ENCODE measurements at places on chromosomes 11 and 22.

DNA sequence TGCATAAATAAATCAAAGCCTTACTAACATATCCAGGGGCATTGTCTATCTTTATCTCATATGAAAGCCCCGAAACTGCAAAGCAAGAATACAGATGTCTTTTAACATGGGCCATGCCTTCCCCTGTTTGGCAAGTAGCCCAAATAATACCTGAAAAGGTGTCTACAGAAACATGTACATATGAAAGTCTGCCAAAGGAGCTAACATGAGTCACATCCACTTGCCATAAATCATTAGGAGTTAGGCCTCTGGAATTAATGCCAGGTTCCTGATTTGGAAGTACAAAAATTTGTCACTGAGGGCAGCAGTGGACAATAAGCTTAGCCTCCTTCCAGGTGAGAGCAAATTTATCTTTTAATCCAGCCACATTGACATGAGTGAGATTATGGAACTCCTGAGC is 85.5 kb upstream of the PGR start:
- DNase-seq = no peak

- DNase-seq = peak; percentile 75
These were observed at the start of gene KCTD17 for GRCh38 chr22:37051391-37052385. TSS of gene KCTD17 (plus strand) at chr22:37051742. CDS start at chr22:37051761, 19 bp downstream.

GRCh38 chr11:19790831-19791552 is 78.4 kb downstream of the NAV2 start:
- no peak for DNase-seq

GRCh38 chr11:103862094-103862801 is 174.2 kb upstream of the DDI1 start:
- peak; percentile 4 for DNase-seq

GRCh38 chr22:44618400-44618799 is 83.6 kb upstream of the PRR5 start:
- DNase-seq = no peak

- no peak for DNase-seq
These were observed 8.7 kb upstream of the BARX2 start for GRCh38 chr11:129366737-129367597.

DNA sequence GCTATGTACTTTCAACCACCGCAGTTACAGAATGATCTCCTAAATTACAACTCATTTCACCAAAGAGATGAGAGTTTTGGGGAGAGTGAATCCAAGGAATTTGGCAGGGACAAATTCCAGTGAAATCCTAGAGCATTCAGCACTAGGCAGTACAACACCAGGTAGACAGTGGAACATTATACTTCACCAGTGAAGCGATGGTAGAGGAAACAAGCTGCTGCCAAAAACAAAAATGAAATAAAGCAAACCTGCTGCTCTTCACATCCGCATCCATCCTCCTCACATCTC is 16.9 kb downstream of the SMCO4 start:
- DNase-seq = no peak

- DNase-seq = no peak
These were observed 872.0 kb downstream of the BRD1 start for GRCh38 chr22:48955351-48956311.

- no peak for DNase-seq
These were observed 24.1 kb upstream of the CELSR1 start for GRCh38 chr22:46561435-46561905.

DNA sequence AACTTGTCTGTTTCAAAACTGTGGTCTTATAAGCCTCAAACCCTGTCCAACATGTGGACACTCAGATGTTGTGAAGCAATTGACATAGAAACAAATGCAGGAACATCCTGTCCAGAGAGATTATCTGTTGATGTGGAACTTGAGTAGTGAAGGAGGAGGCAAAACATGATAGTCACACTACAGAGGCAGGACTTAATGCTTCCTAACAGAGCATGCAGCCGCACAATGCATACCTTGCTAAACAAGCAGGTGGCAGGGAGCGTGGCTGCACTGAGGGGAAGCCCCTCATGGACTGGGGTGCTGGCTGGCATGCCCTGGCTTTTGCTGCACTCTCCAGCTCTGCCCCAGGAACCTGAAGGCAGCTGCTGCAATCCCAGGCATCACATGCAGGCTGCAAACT is 5.3 kb downstream of the C22orf39 start:
- DNase-seq = no peak

DNA sequence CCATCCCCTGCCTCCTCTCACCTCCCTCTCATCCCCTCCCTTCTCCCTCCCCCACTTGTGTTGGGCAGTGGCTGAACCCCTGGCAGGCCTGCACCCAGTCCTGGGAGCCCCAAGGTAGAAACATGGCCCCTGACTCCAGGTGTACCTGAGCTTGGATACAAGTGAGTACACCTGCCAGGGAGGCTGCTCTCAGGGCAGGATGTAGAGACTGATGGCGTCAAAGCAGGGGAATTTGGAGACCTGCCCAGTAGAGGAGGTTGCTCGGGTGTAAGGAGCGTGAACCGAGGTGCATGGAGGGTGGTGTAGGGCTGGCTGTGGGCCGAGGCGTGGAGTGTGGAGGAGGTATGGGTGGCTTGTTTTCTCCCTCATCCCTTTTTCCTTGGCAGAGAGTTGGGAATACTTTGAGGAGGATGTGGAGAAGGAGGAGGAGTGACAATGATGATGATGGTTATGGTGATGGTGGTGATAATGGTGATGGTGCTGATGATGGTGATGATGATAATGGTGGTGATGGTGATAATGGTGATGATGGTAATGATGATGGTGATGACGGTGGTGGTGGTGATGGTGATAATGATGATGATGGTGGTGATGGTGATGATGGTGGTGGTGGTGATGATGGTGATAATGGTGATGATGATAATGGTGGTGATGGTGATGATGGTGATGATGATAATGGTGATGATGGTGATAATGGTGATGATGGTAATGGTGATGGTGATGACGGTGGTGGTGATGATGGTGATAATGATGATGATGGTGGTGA is 12.3 kb downstream of the MRGPRG start:
- DNase-seq = no peak

- no peak for DNase-seq
These were observed 129.3 kb upstream of the FGF3 start for GRCh38 chr11:69948256-69949141.

DNA sequence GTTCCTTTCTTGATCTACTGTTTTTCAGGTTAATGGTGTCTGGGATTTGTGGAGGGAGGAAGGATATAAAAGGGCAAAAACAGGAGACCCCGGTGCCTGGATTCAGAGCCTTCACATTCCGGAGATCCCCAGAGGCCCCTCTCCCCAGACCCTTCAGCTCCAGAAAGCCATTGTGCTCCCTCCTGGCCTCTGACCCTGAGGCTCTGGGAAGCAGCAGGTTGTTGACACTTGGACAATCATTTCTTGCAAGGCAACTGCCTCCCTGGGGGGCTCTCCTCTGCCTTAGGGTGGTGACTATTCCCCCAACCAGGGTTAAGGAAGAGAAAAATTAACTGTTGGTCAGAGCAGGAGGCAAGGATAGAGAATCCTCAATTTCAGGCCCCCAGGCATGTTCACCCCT is 86.9 kb upstream of the NNMT start:
- DNase-seq = no peak

DNA sequence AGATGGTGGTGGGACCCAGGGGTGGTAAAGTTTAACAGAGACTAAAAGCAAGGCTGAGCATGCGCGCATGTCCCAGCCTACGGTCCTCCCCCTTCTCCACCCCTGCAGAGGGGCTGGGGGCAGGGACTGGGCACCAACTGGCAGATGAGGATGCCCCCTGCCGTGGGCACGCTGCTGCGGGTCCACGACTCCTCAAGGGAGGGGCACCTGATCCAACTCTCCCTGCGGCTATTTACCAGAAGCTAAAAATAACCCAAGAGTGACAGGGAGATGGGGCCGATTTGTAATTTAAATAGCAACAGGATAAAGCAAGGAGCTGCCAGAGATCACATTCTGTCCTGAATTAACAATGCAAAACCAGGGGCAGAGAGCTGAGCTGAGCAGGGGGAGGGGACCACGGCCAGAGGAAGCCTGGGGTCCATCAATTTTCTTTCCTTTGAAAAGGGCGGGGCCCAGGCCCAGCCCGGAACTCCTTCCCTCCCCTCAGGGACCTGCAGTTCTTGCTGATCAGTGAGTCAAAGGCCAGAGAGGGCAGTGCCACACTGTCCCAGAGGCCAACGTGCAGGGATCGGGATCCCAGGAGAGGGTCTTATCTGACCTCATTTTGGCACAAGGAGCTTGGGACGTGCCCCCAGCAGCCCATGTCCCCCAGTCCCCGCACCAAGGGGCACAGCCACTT is 8.1 kb upstream of the DGKZ start:
- no peak for DNase-seq

DNA sequence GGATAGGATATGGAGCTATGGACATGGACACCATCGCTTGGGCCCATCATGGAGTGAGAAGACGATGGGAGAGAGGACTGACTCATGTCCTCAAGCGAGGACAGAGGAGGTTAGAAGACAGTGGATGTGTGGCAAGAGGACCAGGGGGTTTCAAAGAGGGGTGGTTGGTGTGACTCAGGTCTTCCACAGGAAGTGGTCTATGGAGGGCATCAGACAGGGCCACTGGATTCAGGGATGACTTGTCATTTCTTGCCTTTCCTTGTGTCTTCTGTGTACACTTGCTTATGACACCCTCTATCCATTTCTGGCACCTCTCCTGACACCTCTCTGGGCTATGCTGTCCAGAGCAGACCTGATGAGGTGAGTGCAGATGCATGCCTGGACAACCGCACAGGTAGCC is 115.4 kb downstream of the OSBP2 start:
- DNase-seq = no peak

DNA sequence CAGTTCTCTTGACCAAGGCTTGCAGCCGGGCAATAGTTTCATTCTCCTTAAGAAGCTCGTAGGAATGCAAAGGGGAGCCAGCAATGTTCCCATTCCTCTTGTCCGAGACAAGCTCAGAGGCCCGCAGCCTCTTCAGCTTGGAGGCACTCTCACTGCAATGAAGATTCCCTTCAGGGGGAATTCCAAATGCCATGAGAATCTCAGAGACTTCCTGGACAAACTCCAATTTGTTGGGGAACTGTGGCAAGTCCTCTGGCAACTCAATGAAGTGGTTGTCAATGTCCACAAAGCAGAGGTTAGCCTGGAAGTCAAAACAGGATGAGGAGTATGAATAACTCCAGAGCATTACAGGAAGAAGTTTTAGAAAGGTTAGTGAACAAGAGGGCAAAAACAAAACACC is 84.4 kb downstream of the DENND5A start:
- peak; percentile 17 for DNase-seq

- no peak for DNase-seq
These were observed 334.3 kb downstream of the TMEM135 start for GRCh38 chr11:87372065-87372464.

DNA sequence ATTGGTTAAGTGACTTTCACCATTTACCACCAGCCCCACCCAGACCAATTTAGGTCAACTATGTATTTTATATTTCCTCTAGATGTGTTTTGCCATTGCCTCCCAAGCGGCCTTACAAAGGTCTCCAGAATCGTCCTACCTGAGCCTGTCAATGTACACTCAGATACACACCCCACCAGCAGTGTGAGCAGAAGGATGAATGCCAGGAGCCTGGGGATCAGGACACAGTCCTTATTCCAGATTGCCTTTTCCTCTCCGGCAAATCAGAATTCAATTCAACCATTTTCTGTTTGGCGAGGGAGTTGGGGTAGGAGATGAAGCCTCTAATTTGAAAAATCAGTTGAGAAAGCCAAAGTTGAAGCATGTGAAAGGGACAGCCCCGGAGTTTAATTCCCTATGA is 35.4 kb upstream of the CRTAM start:
- no peak for DNase-seq

GRCh38 chr22:23153994-23154393 is 8.7 kb downstream of the RAB36 start:
- DNase-seq = no peak

GRCh38 chr11:60116996-60117790 is 28.7 kb downstream of the MS4A2 start:
- no peak for DNase-seq

GRCh38 chr22:19800761-19801244 is 40.2 kb downstream of the TBX1 start:
- DNase-seq = peak; percentile 21

- no peak for DNase-seq
These were observed 211.9 kb downstream of the MYO18B start for GRCh38 chr22:25953919-25954318.

- DNase-seq = no peak
These were observed 16.9 kb upstream of the TMA7B start for GRCh38 chr22:39943337-39943736.

DNA sequence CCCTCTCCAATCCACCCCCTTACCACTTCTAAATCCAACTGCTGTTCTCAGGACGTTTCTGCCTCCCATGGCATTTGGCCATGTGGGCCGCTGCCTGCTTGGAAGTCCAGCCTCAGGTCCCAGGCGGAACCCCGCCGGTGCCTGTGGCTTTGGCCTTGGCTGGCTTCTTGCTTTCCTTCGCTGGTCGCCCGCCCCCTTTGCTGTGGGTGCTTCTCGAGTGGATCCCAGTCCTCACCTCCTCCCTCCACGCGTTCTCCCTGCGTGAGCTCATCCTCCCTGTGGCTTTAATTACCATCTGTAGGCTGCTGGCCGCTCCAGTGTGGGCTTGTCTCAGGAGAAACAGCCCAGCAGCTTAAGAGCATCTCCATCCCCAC is 111.7 kb downstream of the NECTIN1 start:
- peak; percentile 5 for DNase-seq

GRCh38 chr11:69157822-69158231 is 2.1 kb downstream of the SMIM38 start:
- no peak for DNase-seq

DNA sequence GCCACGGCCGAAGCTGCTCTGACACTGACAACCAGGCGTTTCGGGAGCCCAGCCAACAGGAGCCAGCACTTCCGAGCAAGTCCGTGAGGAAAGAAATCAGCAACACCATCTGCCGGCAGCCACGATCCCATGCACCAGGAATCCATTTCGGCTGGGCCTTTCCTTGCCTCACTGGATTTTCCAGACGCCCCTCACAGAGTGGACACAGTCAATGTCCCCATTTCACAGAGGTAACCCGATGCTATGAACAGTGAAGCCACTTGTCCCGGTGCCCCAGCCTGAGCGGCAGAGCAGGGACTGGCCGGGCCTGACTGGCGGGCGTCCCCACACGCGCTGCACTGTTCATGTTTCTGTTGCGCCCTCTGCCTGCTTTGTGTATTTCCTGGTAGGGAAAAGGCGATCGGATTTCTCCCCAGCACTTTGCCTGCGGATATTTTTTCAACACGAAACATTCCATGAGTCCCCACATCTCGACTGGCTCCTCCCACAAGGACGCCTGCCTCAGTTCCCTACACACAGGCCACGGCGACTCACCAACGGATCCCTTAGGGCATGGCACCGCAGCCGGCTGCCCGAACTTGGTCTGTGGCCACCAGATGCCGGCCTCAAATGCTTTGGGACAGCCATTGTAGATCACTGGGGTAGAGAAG is 55.3 kb downstream of the TRMU start:
- peak; percentile 72 for DNase-seq

- peak; percentile 4 for DNase-seq
These were observed 11.9 kb downstream of the L3MBTL2 start for GRCh38 chr22:41216984-41217383.

DNA sequence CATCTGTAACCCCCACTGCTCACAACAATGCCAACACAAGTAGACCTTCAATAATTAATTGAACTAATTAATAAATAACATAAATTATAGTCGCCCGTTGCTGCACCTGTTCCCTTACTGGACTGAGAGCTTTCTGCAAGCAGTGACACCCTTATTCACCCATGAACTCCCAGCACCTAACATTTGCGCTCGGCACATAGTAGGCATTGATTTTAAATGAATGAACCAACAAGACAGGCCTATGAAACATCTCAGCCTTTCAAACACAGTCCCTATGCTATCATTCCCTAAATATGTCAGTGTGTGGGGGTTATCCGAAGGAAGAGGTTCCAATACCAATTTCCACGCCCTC is 1.1 kb downstream of the THAP12 start:
- DNase-seq = no peak
